GDM1 (cell line): ENCODE measurements at places on chromosomes 11 and 22.

- DNase-seq, result no peak
Observed at GRCh38 chr11:110079726-110080125, 13.5 kb upstream of the ZC3H12C start.

DNA sequence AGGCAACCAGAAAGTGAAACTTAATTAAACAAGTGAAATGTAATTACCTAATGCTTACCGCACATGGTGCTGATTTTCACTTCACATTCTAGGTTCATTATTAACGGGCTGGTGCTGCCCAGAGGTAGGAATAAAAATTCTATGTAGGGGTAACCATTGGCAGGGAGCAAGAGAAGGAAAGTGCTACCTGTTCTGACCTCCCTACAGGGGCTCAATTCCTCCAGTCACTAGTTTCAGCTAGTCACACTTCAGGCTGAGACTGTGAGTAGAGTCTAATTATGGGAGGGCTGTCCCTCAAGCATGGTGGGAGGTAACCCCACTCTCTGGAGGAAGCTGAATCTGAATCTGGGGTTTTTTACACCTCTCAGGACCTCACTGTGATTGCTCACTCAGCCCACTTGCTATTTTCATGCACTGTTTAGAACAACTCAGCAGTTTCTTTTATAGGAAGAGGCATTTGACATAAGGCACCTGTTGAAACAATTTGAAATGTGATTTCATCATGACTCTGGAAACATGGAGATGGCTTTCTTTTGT lies 75.4 kb downstream of the MAML2 start:
- no peak for DNase-seq

DNA sequence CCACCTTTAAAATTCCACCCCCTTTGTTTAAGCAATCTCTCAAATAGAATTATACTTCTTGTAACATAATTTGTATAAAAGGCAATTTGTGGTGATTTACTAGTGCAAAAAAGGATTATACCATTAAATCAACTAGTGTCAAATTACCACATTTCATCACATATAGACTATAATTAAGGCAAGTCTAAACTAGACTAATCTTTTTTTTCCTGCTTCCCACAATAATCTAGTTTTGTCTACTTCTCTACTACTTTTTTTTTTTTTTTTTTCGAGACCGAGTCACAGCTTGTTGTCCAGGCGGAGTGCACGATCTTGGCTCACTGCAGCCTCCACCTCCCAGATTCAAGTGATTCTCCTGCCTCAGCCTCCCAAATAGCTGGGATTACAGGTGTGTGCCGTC lies 36.1 kb upstream of the FZD4 start:
- no peak for DNase-seq

DNA sequence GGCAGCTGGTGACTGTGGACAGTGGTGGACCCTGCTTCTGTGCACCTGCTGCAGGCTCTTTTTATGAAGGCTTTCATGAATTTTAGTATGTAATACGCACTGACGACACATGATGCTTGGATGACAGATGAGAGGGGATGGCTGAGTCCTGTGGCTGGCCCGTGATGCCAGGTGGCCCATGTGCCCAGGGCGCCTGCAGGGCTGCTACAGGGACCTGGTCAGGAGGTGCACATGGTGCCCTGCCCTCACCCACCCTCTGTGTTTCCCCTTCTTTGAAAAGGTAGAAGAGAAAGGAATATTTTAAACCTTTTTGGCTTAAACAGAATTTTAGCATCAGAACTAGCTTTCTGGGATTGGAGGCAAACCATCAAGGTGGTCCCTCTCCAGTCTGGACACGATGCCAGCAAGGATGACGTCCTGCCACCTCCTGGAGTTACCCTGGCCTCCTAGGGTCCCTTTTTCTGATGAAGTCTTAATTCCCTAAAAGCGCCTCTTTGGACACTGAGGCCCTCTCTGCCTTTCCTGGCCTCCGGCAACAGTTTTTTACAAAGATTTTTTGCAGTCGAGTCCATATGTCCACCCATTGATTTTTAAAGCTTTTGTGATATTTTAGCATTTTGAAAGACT lies 5.4 kb upstream of the RANBP1 start:
- DNase-seq, result no peak

GRCh38 chr11:62443390-62444235 lies 24.8 kb downstream of the SCGB1A1 start:
- no peak for DNase-seq

DNA sequence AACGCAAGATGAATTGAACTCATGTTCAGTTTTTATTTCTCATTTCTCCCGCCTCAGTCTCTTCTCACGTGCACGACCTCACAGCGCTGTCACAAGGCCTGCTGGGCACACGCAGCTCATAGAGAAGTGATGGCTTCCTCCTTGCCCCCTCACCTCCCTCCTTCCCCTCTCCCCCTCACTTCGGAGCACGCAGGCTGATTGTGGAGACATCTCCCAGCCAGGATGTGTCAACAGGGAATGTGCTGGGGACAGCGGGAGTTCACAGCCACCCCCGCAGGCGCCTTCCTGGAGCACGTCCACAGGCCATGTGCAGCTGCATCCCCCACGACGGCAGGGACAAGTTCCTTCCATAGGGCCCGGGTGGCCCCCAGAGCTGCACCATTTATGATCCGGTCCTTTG lies 29.1 kb upstream of the KRTAP5-6 start:
- DNase-seq, result no peak

GRCh38 chr22:48944751-48945620 lies 882.7 kb downstream of the BRD1 start:
- no peak for DNase-seq

DNA sequence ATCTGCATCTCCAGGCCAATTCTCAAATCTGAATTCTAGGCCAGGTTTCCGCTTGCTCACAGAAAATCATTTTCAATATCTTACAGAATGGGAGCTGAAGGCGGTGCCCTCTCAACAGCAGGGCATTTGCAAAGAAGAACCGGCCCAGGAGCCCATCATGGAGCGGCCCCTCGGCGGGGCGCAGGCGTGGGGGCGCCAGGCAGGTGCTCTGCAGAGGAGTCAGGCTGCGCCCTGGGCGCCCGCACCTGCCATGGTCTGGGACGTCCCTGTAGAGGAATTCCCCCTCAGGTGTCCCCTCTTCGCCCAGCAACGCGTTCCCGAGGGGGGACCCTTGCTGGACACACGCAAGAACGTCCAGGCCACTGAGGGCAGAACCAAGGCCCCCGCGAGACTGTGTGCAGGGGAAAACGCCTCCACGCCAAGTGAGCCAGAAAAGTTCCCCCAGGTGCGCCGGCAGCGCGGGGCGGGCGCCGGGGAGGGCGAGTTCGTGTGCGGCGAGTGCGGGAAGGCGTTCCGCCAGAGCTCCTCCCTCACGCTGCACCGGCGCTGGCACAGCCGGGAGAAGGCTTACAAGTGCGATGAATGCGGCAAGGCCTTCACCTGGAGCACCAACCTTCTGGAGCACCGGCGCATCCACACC lies 11.5 kb downstream of the ZNF74 start:
- DNase-seq, result no peak

DNA sequence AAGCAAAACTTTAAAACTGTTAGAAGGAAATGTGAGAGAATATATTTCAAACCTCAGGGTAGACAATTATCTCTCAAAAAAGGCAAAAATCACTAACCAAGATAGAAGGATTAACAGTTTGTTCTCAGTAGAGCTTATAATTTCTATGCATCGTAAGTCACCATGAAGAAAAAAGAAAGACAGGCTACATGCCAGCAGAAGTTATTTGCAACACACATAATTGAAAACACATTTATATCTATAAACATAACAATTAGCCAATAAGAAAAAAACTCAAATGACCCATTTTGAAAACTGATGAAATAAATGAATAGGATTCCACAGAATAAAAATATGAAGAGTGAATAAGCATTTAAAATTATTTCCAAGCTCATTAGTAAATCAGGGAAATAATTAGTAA lies 24.4 kb upstream of the SNX19 start:
- no peak for DNase-seq

DNA sequence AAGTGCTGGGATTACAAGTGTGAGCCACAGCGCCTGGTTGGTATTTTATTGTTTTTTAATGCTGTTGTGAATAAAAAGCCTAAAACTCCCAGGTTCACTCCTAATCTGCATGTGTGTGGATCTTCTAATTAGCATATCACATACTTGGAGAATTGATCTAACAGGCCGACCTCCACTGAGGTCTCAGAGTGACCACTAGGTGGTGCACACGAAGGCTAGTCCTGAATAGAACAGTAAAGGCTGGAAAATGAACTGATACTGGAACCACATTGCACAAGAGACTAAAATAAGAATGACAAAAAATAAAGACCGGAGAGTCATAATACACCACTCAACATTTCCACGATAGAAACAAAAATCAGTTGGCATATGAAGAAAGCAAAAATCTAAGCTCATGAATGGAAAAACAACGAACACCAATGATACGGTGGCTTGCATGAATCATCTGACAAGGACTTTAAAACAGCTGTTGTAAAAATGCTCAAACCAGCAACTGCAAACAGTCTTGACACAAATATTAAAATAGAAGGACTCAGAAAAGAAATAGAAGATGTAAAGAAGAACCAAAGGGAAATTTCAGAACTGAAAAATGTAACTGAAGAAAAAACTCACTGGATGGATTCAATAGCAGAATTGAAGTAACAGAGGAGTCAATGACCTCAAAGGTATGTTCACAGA lies 19.2 kb downstream of the PIM3 start:
- no peak for DNase-seq

GRCh38 chr11:110990311-110990710 lies 255.2 kb upstream of the POU2AF2 start:
- DNase-seq, result no peak

GRCh38 chr11:107929611-107930200 lies 1.5 kb downstream of the RAB39A start:
- no peak for DNase-seq
